ENCODE measurements at places on chromosomes 2 and 18. TPM values are rescaled to one million over a fixed set of nuclear protein-coding genes. Genes with fewer than 3 reads are reported as not detected.
A peak's percentile ranks its signal among the peaks of the same experiment; 100 is the strongest.

GRCh38 chr2:229851870-229852269 lies 69.9 kb downstream of the TRIP12 start:
- no peak for DNase-seq

GRCh38 chr2:37468170-37468569 lies 123.7 kb downstream of the QPCT start:
- DNase-seq: no peak

DNA sequence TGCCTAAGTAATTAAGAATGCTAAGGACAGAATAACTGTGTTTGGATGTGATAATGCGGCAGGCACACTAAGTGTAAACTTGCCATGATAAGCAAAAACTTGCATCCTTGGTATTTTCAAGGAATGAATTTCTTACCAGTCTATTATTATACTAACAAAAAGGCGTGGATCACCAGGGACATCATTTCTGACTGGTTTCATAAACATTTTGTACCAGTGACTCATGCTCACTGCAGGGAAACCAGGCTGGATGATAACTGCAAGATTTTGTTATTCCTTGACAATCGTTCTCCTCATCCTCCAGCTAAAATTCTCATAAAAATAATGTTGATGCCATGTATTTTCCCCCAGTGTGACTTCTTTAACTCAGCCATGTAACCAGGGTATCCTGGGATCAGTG lies 289.5 kb downstream of the CDCA7 start:
- no peak for DNase-seq

GRCh38 chr2:185127412-185127811 lies 529.1 kb downstream of the ZNF804A start:
- no peak for DNase-seq

- peak; percentile 80 for DNase-seq
Observed at GRCh38 chr2:111897924-111898702, at the start of gene MERTK. TSS of gene MERTK (plus strand) at chr2:111898607. CDS start at chr2:111898736, 129 bp downstream.

DNA sequence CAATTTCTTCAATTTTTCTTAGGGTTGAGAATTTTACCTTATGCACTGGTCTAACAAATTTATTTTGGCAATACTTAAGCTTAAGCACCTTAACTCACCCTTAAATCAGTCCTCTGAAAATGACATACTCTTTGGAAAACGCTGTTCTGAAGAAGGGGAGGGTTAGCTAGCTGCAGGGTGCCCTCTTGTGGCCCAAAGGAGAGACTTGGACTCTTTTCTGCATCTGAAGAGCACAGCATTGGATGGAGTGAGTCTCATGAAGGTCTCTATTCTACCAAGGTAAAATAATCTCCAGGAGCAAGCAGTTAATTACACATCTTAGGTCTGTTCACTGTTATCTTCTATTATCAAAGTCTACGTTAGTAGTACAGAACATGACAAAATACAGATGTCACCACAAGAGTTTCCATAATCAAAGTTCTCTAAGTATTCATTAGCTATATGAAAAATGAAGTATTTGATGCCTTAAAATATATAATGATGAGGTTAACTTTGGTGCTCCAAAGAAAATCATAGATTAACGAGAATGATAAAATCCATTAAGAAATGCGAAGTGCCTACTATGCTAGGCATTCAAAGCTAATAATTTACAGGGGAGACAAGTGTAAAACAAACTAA lies 24.4 kb downstream of the PUM2 start:
- no peak for DNase-seq

DNA sequence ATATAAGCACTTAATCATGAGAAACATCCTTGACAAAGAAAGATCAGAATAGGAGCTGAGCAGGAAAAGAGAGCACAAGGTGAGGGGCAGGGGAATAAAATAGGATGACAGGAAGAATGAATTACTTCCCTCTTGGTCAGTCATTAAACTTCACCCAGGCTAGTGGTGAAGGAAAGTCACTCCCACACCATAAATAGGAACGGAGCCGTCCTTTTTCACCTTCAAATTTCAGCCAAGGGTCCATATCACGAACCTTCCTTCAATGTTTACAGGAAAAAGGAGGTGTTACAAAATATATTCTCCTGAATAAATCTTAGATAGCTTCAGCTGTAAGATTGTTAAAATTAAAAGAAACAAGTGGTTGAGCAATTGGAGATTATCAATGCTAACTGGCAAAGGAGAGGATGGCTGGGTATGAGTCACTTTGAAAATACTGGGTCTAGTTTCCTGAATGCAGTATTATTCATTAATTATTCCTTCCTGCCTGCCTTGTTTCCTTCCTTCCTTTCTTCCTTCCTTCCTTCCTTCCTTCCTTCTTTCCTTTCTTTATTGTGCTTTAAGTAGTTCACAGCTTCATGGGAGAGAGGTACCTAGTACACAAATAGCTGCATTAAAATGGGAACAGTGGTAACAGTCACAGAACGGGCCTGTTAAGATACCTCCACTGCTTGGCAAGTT lies 292.3 kb upstream of the ID2 start:
- no peak for DNase-seq

Gene DYSF
- 82.1 TPM for total RNA-seq

Gene SERPINB12
- total RNA-seq: not detected

Gene DNAJC5G
- not detected for total RNA-seq

Gene LIMS3
- total RNA-seq: 7.3 TPM
